ENCODE measurements at places on chromosomes 6 and 20.

GRCh38 chr6:130907687-130908086 lies 80.5 kb downstream of the SMLR1 start:
- DNase-seq = no peak

- DNase-seq = no peak
Measured at GRCh38 chr20:9200620-9201019, 131.7 kb downstream of the PLCB4 start.

DNA sequence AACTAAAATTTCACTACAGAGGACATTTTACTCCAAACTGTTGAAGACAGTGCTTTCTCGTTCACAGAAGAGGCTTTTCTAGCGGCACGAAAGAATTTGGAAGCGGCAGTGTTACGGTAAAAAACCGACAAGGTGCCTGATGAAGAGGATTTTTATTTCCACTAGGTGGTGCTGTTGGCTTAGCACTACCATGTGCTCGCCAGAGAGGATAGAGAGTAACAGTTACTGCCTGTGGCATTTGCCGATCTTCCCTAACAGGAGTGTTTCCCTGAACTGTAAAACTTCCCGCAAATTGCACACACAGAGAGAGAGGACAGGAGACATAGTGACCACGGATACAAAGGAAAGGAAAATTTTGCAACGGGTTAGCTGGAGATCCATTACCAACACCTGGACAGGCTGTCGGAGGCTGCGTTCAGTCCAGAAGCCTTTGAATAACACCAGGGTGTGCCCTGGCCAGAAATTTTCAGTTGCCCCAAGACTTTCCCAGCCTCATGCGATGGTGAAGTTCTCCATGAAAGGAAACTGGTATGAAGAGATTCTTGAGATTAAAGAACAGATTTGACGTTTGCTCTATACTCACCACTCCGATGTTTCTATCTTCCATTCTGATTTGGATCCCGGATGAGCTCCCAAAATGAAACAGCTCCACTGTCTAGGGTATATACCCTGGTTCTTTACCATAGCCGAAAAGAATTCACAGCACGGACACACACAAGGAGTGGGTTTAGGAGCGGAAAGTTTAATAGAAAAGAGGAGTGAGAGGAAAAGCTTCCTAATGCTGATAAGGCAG lies 48.1 kb downstream of the HLA-DPB1 start:
- DNase-seq = peak; percentile 14

GRCh38 chr6:78962448-78962847 lies 95.1 kb downstream of the IRAK1BP1 start:
- no peak for DNase-seq

DNA sequence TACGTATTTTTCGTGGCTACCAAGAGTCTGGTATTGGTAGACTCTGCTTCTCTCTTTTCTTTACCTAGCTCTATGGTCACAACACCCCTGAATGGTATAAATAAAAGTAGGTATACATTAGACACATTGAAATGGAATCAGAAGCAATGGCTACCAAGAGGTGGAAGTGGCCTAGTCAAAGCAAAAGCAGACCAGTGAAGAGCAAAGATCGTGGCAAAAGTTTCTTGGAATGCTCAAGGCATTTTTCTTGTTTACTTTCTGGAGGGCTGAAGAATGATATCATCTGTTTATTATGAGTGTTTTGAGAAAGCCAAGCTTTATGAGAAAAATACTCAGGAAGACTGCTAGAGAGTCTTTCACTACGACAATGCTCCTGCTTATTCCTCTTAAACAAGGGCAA lies 28.6 kb upstream of the MOCS1 start:
- no peak for DNase-seq
